ENCODE measurements at places on chromosomes 3 and 15.

DNA sequence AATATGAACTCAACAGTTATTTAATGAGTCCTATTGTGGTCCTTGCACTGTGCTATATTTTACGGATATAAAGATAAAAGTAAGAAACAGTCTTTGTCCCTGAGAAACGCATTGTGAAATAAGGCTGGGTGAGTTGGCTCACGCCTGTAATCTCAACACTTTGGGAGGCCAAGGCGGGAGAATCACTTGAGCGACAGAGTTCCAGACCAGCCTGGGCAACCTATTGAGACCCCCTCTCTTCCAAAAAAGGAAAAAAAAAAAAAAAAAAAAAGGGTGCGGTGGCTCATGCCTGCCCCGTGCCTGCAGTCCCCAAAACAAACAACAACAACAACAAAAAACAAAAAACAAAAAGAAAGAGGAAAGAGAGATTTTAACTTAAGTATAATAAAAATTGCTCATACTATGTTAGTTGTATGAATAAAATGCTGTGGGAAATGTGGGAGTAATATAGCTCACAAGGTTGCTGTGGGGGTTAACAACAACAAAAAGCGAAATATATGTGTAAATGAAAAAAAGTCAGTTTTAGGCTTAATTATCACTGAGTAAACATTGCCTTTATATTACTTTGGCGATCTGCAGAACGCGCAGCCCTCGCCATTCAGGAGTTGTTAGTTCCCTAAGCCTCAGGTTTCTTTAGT lies 461 bp upstream of the FNDC3B start:
- no peak for DNase-seq

DNA sequence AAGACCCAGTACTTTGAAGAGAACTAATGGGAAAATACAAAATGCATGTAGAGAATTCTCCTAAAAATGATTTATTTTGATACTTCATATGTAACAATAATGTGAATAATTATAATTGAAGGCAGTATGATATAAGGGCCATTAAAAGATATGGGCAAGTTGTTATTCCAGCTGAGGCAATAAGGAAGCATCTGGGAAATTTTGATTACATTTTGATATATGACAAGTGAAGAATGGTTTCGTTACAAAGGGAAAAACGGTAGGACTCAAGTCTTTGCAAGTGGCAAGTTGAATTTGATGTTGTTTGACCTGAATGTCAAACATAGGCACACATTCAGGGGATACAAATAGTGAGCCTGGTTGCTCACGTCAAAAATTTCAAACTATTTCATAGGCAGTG lies 137.9 kb upstream of the TP63 start:
- DNase-seq, result no peak

DNA sequence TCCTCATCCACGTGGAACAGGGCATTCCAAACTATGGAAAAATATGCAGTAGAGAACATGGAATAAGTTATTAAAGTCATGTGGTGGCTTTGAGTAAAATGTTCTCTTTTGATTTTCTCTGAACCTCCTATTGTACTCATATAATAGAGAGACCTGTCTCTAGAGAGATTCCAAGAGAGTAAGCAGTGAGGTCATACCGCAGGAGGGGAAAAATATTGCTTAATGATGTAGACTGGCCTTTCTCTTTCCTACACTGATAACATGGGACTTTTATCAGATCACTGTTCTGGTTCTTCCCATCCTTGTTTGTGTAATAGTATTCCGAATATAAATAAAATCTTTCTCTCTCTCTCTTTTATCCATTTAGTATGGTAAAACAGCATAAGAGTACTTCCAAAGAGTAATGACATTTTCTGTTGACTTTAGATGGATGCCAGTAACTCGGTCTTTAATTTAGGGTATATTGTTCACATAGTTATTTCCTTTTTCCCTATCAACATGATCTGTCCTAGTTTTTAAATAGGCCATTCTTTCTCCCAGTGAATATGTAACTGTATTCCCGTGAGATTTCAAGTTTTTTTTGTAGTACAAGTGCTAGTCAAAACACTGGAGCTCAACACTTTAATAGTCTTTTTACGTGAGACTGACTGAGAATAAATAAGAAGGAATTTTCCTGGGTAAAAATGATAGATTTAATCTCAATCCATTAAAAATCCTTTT lies 814.0 kb upstream of the LMCD1 start:
- DNase-seq, result no peak

- no peak for DNase-seq
Measured at GRCh38 chr15:39157882-39158281, 423.0 kb upstream of the THBS1 start.

DNA sequence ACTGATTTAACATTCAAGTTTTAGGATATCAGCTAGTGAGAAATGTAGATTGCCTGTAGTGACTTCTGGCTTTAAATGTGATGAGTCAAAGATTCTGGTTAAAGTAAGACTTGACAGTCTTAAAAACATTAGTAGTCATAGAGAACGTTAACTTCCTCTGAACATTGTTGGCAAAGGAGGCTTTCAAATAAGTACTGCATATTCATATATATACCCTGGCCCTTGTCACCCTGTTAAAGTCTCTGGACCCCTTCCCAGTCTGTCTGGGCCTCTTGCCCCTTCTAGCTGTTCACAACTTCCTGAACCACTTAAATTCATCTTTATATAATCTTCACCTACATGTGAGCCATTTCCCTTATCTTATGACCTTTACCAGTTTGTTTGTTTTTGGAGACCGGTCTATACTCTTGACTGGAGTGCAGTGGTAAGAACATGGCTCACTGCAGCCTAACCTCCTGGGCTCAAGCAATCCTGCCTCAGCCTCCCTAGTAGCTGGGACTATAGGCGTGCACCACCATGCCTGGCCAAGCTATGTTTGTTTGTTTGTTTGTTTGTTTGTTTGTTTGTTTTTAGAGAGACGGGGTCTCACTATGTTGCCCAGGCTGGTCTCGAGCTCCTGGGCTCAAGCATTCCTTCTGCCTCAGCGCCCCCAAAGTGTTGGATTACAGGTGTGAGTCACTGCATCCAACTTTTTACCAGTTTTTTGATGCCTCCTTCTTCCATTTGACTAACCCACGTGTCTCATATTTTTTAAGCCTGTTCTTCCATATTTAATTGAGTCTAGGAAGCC lies 64.4 kb upstream of the CRTC3 start:
- no peak for DNase-seq

DNA sequence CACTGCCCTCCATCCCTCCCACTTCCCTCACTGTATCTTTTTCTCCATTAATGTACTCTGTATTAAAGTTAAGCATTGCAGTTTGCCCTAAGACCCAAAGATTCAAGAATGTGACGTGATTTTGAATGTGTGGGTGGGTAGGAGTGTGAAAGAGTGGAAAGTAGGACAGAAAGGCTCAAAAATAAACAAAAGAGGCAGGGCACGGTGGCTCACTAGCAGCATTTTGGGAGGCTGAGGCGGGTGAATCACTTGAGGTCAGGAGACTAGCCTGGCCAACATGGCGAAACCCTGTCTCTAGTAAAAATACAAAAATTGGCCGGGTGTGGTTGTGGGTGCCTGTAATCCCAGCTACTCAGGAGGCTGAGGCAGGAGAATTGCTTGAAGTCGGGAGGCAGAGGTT lies 18.4 kb downstream of the TFRC start:
- DNase-seq, result peak; percentile 8

- DNase-seq, result no peak
Measured at GRCh38 chr3:159600291-159600690, 388.3 kb upstream of the IL12A start.

DNA sequence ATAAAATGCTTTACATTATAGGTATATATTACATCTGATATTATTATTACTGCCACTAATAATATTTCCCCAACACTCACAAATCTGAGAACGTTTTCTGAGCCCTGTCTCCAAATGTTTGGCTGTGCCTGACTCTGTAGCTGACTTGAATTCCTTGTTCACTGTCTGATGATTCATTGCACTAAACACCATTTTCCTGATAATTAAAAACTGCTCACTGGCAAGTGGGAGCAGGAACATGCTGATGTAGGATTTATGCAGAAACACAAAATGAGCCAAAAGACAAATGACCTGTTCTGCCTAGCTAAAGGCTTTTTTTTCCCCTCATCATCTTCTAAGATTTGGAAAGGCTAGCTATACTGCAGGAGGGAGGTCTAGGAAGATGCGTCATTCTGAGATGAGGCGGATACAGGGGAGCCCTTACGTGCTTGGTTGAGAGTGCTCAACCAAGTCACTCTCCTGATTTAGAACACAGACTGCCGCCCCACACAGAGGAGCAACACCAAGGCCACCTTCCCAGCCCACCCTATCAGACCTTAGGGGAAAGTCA lies 380.7 kb downstream of the EPHB1 start:
- no peak for DNase-seq

DNA sequence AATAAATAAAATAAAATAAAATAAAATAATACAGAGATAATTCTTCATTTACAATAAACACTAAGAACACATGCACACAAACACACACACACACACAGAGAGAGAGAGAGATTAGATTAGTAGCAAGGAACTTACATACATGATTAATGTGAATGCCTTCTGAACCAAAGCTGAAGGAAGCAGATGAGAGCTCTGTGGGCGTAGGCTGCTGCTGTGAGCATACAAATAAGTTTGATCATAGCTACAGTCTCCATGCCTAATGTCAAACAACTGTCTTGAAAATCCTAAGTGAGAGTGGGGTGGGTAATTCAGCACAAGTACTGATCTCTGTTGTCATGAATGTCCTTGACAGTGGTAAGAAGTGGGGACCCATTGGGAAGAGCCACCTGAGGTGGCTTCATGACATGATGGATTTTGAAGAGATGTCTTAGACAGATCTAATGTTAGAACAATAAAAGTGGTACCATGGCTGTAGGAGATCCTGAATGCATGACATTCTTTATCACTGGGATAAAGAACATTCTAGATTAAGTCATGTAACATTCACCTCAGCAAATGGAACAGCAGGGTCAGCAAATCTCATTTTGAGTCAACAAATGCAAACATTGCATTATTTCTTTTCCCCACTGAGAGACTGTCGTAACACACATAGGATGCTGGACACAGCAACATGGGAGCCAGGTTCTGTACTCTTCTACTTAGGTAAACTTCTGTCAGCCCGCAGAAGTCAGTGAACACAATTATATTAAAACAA lies 46.2 kb downstream of the CHL1 start:
- no peak for DNase-seq

DNA sequence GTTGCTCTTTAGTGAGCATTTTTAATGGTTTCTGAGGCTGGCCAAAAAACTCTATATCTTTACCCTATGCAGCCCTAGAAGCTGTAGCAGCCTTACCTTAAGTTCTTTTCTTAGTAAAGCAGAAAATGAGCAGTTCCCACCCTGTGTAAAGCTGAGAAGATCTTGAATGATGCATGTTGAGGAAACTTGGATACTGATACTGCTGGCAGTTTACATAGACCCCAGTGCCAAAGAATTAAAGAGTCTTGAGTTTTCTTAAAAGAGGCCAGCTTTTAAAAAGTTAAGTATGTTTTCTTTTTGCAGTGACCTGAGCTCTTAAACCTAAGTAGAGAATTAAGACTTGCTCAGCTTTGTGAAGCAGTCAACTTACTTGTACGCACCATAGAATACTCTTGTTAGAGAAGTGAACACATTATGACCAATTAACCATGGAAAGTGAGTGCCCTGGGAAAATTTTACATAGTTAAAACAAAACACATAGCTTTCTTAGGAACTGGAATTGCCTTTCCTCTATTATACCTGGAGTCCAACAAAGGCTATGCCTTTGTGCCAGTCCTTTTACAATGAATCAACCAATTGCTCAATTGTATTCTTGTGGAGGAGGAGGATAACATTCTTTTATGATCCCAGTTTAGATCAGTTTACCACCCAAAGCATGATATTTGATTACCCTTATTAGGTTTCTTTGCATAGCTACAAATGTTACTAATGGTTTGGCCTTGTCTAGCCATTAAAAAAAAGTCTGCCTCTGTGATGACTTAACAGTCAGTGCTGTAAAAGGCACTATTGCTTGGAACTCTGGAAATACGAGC lies 28.4 kb downstream of the PLS1 start:
- DNase-seq, result no peak

- no peak for DNase-seq
Measured at GRCh38 chr15:91122296-91122695, 22.2 kb downstream of the SV2B start.

DNA sequence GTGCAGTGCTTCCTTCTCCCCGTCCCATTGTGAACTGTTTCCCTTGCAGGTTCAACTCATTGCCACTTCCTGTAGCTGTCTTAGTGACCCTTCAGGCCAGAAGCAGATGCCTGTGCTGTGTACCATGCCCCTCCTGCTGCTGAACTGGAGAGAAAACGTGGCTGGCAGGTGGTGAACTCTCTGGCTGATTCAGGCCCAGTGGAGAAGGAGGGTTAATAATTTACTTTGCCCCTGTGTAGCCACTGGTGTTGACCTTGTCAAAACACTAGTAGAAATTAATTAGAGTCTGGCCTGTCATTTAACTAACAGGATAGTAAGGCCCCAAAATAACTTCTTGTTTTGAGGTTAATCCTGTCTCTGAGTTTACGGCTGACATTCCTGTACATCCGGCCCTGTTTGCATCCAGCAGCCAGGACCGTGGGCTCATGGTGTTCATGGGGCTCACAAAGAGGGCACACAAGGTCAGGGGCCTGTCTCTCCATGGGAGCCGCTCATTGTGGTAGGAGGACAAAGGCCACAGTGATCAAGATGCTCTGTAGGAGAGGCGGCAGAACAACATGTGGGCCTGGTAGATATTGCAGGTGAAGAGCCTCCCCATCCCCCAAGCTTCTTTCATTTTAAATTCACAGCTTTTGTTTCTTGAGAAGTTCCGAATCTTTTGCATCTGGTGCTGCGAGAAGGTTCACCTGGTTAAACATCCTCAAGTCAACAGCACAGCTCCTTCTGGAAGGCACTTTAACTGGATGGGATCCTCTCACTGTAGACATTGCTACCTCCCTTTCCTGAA lies 101.6 kb downstream of the CGNL1 start:
- DNase-seq, result no peak

GRCh38 chr15:41512940-41513505 lies 604 bp downstream of the LTK start:
- no peak for DNase-seq

DNA sequence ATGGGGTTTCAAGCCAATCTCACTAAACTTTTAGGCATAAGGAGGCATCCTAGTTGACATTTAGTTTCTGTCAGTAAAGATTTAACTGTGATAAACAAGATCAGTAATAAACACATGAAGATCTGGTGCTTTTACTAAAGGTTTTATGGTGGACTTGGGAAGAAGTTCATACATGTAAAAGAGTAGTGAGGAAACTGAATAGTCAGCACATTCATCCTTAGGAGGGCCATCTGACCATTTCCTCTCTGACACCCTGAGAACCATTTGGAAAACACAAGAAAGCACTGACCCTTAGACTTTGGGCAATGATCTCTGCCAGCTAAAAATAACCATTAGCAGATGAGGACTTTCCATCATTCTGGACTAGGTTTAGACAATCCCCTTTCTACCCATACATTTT lies 1040.9 kb downstream of the AGBL1 start:
- no peak for DNase-seq

- peak; percentile 48 for DNase-seq
Measured at GRCh38 chr15:65837301-65838294, 31.7 kb upstream of the RAB11A start.

- DNase-seq, result no peak
Measured at GRCh38 chr3:191329654-191330529, at the start of gene UTS2B. TSS of gene UTS2B (minus strand) at chr3:191330526. CDS start at chr3:191282189, 48,337 bp downstream.

- peak; percentile 27 for DNase-seq
Measured at GRCh38 chr3:19931767-19932188, 2.2 kb downstream of the EFHB start.

- DNase-seq, result peak; percentile 43
Measured at GRCh38 chr3:172622916-172623700, 87.8 kb downstream of the NCEH1 start.

Measured in hematopoietic multipotent progenitor cell treated with erythropoietin and hydrocortisone succinate and interleukin-3 and kit ligand, for 17 days (in vitro differentiated cells).